ENCODE measurements at places on chromosomes 12 and 14. TPM values are rescaled to one million over a fixed set of nuclear protein-coding genes. Genes with fewer than 3 reads are reported as not detected.

The GPR84 gene
- 0.11 TPM for polyA plus RNA-seq

The RNASE7 gene
- 0.54 TPM for polyA plus RNA-seq

The OAS1 gene
- 15.4 TPM for polyA plus RNA-seq

The SERPINA12 gene
- 0.33 TPM for polyA plus RNA-seq

The PZP gene
- 0.53 TPM for polyA plus RNA-seq

The KCNC2 gene
- 0.57 TPM for polyA plus RNA-seq

The ABHD4 gene
- polyA plus RNA-seq = 30.1 TPM

The FOXG1 gene
- polyA plus RNA-seq = 0.03 TPM

The ZDHHC22 gene
- 0.70 TPM for polyA plus RNA-seq

The AMDHD1 gene
- polyA plus RNA-seq = 1.3 TPM

The TAMALIN gene
- 16.8 TPM for polyA plus RNA-seq

The CLEC9A gene
- 0.22 TPM for polyA plus RNA-seq

The NPAS3 gene
- polyA plus RNA-seq = 8.1 TPM

The DAD1 gene
- polyA plus RNA-seq = 251 TPM

The IL22 gene
- polyA plus RNA-seq = not detected

The SLC2A13 gene
- polyA plus RNA-seq = 11.9 TPM

The SRGAP1 gene
- polyA plus RNA-seq = 26.5 TPM

The KRT71 gene
- polyA plus RNA-seq = 0.30 TPM

The TEX52 gene
- polyA plus RNA-seq = 0.37 TPM

The SERPINA3 gene
- 3.7 TPM for polyA plus RNA-seq

The PLCZ1 gene
- 0.61 TPM for polyA plus RNA-seq

The SERPINA10 gene
- polyA plus RNA-seq = 0.22 TPM

The COX8C gene
- not detected for polyA plus RNA-seq

The AQP6 gene
- polyA plus RNA-seq = 19.2 TPM

The ANKS1B gene
- polyA plus RNA-seq = 4.1 TPM

The LRRIQ1 gene
- polyA plus RNA-seq = 57.9 TPM

The ADCY4 gene
- 8.4 TPM for polyA plus RNA-seq

The ACVRL1 gene
- 35.4 TPM for polyA plus RNA-seq

The APOF gene
- polyA plus RNA-seq = not detected

The VWF gene
- polyA plus RNA-seq = 18.5 TPM

The NR1H4 gene
- polyA plus RNA-seq = 0.82 TPM
